Stimulated activated CD8-positive, alpha-beta memory T cell treated with anti-CD3 and anti-CD28 coated beads, Interleukin-7, amount 100 ng/mL, for 1 hour (primary cell): ENCODE measurements at places on chromosomes 13 and 19.

DNA sequence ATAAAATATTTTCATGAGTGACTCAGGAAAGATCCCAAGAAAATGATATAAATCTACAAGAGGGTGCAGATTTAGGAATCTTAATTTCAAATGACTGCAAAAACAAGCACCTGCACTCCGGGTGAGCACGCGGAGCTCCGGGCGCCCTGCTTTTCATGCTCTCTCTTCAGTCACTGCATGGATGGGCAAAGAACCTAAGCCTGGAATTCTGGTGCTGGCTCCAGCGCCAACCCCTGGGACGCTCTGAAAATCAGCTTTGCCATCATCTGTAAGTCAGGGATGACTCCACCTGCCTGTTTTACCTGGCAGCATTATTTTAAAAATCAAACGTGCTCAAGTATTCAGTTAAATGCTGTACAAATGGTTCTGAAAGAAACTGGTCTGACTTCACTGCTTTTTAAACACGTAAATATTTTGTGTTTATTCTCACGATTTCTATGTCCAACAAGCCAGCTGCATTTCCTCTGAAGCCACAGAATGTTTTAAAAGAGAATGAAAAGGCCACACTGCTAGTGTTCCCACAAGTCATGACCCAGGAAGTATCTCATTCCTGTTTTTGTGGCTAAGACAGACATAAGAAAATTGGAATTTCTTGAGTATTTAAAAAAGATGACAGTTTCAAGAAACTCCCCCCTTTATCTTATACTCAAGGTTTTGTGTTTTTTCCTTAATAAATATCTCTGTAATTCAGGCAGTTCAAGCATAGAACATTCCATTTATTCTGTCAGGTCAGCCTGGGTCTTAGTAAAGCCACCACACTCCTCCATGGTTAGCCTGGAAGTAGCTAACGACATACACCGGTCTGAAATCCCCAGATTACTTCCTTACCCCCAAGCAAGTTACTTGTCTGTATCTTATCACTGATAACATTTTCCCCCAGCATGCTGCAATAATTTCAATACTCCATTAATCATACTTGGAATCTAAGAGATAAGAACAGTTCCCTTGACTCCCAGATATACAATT lies 81.1 kb downstream of the COL4A1 start:
- DNase-seq = no peak

GRCh38 chr13:97912139-97912535 lies 41.3 kb upstream of the IPO5 start:
- no peak for DNase-seq

- no peak for DNase-seq
Measured at GRCh38 chr19:3586127-3586626, 899 bp downstream of the GIPC3 start.

GRCh38 chr13:45950386-45951000 lies 98.9 kb upstream of the SIAH3 start:
- DNase-seq = no peak

DNA sequence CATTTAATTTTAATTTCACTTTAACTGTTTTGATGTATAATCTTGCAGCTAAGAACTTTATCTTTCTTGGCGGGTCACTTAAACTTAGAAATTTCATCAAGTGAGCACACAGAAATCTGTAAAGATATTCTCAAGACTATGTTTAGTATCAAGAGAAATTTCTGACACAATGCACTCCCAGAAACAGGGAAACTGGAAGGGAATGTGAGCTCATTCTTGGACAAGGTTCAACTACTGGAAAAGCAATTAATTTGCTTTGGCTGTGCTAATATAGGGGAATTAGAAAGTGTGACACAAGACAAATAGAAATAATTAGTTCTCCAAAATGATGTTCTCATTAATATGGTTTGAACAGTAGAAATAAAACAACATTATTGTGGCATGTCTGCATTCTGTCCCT lies 402.3 kb downstream of the DACH1 start:
- DNase-seq = no peak

GRCh38 chr19:6738787-6739389 lies 592 bp upstream of the TRIP10 start:
- DNase-seq = no peak

GRCh38 chr19:16585808-16586476 lies 13.7 kb upstream of the SLC35E1 start:
- no peak for DNase-seq

GRCh38 chr13:29859971-29860370 lies 9.6 kb upstream of the UBL3 start:
- DNase-seq = no peak

DNA sequence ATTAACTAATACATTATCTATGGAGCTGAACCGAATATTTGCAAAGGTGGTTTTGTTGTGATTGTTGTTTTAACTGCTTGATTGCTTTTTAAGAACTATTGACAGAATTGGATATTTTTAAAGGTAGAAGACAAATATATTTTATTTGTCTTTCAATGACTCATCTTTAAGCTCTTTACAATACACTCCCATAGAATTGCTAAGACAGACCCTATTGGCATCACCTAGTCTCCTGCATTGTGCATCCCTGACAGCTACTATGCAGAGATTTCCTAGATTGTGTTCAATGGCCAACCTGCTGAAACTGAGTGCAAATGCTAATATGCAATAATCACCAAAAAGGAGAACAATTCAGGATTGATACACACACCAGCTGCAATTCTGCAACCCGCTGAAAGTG lies 19.7 kb upstream of the SCEL start:
- DNase-seq = no peak

DNA sequence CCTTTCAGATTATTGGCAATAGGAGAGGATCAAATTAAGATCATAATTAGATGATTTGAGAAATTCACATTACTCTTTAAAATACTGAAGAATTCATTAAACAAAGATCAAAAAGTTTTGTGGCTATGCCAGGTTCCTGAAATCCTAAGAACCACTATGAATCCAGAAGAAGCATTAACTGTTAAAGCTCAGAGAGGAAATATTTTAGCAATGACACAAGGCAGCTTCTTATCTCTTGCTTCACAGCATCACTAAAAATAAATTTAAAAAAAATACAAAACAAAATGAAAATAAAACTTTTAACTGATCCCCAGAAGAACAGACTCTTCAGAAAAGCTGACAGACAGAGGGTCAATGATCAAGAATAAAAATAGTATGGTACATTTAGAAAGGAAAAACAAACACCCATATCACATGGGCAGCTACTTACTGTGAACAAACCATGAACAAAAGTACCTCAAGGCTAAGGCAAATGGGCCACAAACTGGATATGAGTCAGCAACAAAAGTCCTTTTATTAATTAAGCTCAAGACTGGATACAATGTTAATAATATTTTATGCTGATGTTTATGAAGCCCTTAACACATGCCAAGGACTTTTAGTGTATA lies 19.6 kb downstream of the RNF6 start:
- DNase-seq = no peak

DNA sequence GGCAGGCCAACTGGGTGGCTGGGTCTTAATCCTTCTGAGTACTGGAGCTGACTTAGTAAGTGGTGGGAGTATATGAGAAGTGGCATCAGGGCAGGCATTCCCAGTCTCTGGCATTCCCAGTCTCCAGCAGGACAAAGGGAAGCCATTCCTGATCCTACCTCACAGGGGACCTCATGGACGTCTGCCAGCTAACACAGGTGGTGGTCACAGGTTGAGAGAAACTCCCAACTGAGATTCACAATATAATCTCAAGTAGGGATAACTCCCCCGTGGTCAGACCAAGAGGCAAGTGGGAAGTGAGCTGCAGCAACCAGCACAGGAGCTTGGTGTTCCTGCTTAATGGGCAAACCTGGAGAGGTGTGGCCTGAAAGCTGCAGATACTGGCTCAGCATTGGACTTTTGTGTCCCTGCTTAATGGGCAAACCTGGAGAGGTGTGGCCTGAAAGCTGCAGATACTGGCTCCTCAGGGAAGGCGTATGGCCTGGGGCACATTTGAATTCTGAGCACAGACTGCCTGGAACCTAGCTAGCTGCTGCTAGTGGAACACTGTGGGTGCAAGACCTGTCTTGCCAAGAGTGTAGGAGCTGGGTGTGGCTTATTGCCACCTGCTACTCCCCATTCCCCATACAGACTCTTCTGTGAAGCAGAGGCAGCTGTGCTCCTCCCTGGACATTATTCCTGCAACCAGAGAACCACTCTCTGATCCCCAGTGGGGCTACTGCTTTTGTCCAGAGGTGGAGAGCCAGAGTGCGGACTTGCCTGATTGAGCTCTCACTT lies 25.9 kb upstream of the OR10H2 start:
- no peak for DNase-seq

DNA sequence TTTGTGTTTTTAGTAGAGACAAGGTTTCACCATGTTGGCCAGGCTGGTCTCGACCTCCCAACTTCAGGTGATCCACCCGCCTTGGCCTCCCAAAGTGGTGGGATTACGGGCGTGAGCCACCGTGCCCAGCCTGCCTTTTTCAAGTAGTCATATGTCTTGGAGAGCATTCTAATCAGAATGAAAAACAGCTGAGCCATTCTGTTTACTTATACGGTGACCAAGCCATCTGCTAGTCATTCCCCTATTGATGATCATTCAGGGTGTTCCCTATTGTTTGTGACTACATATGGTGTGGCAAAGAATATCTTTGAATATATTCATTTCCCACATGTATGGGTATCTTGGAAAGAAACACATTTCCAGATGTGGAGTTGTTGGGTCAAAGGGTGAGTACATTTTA lies 17.2 kb downstream of the BLOC1S3 start:
- no peak for DNase-seq

- no peak for DNase-seq
Measured at GRCh38 chr19:11164879-11165406, 9.4 kb upstream of the SPC24 start.

DNA sequence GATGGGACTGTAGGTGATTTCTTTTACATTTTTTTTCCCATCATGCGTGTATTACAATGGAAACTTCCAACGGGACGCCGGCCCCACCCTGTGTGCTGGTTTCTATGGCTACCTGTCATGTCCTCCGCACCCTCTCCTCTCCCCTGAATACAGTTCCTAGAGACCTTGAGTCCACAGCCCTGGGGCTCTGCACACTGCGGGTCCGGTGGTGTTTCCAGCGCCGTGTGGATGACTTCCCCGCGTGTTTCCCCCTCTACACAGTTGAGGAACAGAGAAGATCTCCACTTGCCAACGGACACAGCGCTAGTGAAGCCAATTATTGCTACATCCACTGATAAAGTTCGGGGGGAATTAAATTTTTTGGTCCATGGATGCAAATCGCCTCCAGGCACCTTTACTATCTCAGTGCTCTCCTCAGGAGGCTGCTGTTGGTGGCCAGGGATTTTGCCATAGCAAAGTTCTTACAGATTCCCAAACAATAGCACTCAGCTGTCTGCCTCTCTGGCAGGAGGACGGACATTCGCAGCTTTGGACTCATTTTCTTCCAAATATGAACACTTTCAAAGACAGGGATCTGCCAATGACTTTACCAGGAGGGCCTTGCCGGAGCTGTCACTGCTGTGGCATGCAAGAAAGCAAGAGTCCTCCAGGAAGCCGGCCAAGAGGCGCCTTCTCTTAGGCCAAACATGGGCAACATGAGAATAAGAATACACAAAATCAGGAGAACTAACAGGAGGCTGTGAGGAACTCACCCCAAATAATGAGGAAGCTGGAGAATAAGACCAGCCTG lies 39.3 kb upstream of the GAS6 start:
- no peak for DNase-seq

DNA sequence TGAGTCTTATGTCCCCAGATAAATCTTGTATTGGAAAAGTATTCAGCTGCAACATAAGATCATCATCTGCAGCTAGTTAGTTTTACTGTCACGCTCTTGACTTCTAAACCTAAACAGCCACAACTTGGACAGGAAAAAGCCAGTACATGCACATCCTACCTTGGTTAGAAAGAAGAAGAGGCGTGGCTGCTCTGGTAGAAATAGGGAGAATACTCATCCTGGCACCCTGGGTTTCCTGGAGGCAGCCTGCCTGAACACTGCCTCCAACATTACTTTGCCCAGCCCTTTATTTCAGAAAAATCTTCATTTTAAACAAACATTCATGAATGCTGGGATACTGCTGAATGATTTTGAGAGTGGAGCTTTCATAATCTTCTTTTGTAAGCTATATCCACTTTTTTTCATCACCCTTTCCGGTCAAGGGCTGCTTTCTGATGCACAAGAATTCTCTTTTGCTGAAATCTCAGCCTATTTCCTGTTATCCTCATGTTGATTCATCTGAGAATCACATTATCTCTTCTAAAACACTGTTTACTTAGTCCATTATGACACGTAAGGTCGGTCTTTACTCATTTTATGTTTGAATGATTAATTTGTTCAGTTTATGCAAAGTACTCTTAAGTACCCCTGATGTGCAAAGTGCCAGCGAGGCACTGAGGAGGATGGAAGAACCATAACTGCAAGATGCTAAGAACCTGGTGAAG lies 55.2 kb downstream of the STARD13 start:
- no peak for DNase-seq

DNA sequence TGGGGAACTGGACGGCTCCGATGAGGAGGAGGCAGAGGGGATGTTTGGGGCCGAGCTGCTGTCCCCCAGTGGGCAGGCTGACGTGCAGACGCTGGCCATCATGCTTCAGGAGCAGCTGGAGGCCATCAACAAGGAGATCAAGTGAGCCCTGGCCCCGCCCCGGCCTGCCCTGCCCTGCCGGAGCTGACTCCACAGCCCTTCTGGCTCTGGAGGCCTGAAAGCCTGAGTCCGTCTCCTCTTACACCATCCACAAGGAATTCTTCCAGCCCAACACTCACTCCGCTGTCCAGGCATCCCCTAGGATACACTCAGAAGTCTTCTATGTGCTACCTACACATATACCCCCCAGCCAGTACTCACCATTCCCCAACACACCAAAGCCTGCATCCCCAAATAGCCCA lies 17.4 kb downstream of the PPFIA3 start:
- DNase-seq = no peak

DNA sequence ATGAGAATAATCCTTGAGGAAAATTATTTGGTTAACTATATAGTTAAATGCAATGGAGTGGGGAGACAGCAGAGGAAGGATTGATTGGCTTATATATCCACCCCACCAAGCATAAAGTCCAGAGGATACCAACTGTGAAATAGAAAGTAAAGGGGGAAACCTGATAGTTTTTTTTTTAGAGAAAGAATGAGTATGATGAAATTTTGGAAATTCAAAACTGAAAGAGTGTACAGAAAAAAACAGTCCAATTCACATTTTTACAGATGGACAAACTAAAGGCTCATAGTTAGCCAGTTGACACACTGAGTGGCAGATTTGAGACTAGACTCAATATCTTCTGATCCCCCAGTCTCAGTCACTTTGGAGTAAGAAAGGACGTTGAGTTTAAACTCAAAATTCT lies 51.1 kb downstream of the FNDC3A start:
- no peak for DNase-seq

GRCh38 chr19:12090807-12091206 lies 26.3 kb downstream of the ZNF844 start:
- DNase-seq = peak; percentile 19
